ENCODE measurements at places on chromosomes 5 and 9. TPM values are rescaled to one million over a fixed set of nuclear protein-coding genes. Genes with fewer than 3 reads are reported as not detected.

DNA sequence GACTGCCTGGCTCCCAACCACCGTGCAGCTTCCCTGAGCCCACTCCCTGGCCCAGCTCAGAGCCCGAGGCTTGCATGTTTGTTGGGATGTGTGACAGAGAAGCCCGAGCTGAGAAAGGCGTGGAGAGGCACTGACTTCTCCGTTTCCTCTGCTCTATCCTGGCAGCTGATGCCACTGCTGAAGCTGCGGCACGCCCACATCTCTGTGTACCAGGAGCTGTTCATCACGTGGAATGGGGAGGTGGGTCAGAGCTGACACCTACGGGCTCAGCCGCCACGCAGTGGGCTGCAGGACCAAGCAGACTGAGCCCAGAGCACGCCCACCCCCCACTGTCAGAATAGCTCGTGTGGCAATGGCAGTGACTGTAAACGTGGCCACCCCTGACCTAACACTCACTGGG, 9.3 kb downstream of the STKLD1 start:
- DNase-seq, result no peak

GRCh38 chr5:149166591-149167100, 25.4 kb downstream of the ABLIM3 start:
- DNase-seq, result no peak

DNA sequence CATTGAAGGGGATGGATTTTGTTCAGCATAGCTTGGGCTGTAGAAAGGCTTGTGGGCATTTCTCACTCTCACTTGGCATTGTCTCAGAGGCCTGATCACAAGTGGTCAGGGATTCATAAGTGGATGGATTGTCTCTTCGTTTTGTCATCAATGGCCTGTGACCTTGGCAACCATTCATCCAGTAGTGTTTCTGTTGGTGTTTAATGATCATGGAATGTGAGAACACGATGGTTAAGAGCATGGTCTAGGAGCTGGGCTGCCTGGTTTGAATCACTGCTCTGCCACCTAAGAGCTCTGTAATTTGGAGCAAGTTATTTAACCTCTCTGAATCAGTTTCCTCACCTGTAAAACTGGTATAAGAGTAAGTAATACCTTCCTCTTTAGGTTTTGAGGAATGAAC, 430.1 kb upstream of the MEF2C start:
- DNase-seq, result no peak

GRCh38 chr9:18499980-18500379, 26.0 kb downstream of the ADAMTSL1 start:
- DNase-seq, result no peak

GRCh38 chr9:101065930-101066329, 37.4 kb downstream of the PLPPR1 start:
- no peak for DNase-seq

The NR2F1 gene
- total RNA-seq, result not detected

- no peak for DNase-seq
These were observed 20.9 kb downstream of the WHRN start for GRCh38 chr9:114484215-114484853.

The ITK gene
- not detected for total RNA-seq

GRCh38 chr9:4269872-4270271, 30.0 kb downstream of the GLIS3 start:
- no peak for DNase-seq

- DNase-seq, result no peak
These were observed 1497.9 kb downstream of the MAT2B start for GRCh38 chr5:165003283-165003682.

The OMD gene
- not detected for total RNA-seq

All from OCI-LY7 (cell line).